NCI-H1417 (cell line): ENCODE measurements at places on chromosomes 7 and 10.

- DNase-seq: peak; percentile 45
These were observed 1.5 kb downstream of the C1QL3 start for GRCh38 chr10:16519908-16520861.

- DNase-seq: no peak
These were observed 1.2 kb downstream of the DLG5 start for GRCh38 chr10:77925410-77925794.

DNA sequence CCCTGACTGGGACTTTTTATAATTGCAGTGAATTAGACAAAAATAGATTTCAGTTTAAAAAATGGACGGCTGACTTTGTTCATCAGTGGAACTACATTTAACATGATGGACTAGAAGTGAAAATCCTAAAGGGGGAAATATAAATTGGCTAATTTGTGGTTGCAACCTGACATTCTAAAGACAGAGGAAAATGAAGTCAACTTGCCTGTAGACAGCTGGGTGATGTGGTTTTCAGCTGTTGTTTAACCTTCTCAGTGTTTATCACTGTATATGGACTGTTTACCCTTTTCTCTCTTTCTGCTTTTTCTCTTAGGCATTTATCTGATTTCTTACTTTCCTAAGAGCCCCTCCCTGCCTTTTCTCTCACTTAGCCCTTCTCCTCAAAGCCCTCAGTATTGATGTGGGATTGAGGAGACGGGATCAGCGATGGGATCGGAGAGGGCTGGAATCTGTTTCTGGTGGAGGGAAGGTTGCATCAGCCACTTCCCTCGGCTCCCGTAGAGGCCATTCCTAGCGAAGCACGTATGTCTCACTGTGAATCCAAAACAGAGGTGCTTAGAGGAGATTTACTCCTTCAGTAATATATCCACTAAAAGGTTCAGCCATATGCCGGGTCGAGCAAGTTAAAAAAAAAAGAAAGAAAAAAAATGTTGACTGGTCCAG lies 109.0 kb upstream of the KLF6 start:
- no peak for DNase-seq

DNA sequence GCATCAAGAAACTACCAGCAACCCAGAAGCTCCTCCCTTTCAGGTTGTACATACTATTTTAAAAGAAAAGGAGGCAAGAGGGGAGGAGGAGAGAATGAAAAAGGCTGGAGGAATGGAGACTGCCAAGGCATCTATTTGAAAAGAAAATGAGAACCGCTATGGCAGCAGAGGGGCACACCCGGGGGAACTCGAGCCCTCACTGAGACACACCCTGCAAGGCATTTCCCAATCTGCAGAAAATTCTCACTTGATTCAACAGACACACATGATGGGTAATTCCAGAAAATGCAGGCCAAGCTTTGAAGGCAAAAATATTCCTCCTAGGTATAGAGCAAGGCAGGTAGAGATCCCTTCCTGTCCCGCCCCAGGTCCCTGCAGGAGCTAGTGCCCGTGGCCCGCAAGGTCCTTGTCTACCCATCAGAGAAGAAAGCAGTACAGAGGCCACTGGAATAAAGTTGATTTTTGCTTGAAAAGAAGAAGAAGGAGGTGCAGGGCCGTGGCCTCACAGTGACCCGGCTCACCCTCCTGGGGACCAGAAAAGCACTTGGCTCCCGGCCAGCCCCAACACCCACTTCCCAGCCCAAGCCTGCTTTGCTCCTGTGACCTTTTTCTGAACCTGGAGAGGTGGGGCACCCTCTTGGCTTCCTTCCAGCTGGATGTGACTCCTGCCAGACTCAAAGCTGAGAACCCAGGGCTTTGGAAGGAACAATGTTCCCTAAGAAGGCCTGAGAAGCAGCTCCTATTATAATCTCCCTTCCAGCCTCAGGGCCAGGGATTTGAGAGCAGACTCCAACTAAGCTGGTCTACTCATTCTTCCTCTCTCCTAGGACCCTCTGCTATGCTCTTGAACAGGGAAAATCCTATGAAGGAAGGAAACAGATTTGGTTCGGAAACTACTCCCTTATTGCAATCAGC lies 6.2 kb upstream of the PIK3CG start:
- peak; percentile 47 for DNase-seq

DNA sequence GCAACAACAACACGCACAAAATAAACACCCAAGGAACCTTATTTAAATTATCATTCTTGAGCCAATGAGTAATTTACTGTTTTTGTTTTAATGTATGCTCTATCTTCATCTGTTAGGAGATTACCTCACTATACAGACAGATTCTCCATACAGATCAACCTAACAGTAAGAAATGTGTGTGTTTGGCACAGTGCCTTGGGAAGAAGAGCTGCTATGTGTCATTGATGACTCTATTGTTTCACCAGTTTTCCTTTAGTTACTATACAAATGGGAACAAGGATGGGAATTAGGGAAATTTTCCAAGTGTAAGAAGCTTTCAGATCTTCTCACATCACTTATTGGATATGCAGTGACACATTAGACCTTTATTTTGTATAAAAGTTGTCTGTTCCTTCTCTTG lies 640.3 kb downstream of the NRG3 start:
- no peak for DNase-seq

GRCh38 chr7:102042016-102042656 lies 224.7 kb downstream of the CUX1 start:
- DNase-seq: no peak

DNA sequence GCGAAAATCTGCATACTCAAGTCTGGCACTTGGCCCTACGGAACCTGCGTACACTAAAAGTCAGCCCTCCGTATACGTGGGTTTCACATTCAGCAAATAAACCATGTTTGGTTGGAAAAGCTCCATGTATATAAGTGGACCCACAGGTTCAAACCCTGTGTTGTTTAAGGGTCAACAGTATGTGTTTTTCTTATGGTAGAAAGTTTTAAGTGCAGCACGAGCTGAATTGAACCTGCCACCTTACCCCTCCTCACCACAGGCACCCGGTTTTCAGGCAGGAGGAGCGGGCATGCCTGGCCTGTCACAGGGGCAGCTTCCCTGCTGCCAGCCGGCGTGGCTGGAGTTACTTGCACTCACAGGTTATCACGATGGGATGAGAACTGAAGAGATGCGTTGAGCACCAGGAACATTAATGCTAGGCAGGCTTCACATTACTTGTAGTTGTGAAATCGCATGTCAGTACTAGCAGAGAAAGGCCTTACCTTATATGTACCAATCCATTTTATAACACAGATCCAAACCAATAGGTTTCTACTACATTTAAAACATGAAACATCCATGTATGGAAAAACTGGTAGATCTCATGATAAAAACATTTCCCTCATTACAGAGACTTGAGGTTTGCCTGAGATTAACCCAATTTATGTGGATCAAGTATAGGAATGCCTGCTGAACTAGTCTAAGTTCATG lies 12.9 kb downstream of the INSIG1 start:
- DNase-seq: no peak

GRCh38 chr10:84084342-84084741 lies 55.0 kb upstream of the GHITM start:
- no peak for DNase-seq

DNA sequence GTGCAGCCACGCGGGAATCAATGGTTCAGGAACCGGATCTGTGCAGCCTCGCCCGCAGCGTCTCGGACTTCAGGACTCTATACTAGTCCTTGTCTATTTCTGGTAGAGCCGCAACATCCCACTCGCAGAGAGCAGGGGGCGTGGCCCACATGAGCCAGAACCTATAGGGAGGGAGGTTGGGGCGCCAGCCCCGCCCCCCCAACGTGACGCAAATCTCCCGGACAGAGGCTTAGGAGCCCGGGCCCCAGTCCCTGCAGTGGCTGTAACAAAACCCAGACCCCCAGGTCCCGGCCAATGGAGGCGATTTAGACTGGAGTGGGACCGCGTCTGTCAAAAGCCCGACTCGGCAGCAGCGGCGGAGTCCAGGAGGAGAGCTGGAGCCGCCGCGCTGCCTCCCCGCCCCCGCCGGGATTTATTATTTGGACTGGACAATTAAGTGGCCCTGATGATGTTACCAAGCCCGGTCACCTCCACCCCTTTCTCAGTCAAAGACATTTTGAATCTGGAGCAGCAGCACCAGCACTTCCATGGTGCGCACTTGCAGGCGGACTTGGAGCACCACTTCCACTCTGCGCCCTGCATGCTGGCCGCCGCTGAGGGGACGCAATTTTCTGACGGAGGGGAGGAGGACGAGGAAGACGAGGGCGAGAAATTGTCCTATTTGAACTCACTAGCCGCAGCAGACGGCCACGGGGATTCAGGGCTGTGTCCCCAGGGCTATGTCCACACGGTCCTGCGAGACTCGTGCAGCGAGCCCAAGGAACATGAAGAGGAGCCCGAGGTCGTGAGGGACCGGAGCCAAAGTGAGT lies at the start of gene NKX2-3:
NKX2-3 (plus strand) TSS at position 256 of the 809 bp plus-strand sequence; CDS start at position 446, 190 bp downstream.
- no peak for DNase-seq

DNA sequence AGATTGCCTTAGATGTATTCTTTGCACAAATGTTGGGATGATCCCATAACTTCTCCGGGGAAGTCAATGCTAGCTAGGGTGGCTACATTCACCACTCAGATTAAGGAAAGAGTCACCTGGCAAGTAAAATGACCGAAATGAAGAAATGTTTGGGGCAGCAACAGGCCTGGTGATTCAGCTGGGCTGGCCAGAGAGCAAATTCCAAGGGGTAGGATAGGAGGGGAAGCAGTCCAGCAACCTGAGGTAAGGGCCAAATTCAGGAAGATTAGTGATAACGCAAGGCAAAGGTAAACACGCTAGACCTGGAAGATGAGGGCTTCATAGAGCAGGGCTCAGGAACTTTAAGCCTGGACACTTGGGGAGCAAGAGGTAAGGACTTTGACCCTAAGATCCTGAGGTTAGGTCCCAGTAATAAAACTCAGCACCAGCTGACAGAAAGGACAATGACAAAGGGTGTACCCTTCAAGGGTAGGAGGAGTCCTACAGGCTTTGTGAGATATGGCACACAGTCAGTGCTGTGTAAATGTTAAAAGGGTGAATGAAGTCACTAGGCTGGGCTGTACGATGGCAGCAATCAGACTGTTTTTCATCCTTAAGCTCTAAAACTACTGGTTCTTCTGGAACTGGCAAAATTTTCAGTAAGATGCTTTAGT lies 22.7 kb upstream of the SMNDC1 start:
- no peak for DNase-seq

GRCh38 chr7:69739931-69740431 lies 141.7 kb downstream of the AUTS2 start:
- DNase-seq: peak; percentile 62

GRCh38 chr7:129780257-129780973 lies 168.9 kb downstream of the NRF1 start:
- DNase-seq: peak; percentile 97

- DNase-seq: no peak
These were observed 146.1 kb downstream of the ADRA2A start for GRCh38 chr10:111222961-111223360.

DNA sequence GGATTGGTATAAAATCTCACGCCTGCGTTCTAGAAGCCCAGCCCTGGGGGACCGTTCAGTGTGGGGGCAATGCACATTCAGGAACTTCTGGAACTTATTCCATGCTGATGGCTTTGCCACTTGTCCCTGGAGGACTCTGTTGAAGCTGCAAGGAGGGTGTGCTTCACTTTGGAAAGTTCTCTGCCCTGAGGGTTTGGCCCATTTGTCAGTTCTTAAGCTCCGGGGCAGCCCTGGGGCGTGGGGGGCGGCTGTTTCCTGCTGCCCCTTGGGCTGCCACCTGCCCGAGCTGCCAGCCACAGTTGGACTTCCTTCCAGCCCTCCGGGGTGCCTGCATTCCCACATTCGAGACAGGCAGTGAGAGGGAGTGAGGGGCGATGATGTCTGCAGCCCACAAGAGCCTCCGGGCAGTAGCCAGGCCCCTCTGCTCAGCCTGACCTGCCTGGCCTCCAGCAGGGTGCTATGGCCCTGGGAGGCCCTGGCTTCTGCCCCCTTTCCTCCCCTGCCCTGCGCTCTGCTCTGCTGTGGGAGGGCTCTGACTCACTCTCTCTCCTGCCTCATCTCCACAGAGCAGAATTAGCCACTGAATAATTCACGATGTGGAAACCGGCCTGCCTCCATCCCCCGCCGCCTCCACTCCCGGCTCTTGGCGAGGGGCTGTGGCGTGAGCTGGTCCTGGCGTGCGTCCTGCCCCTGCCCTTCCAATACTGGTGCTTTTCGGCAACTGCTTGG lies 1.9 kb downstream of the TTYH3 start:
- no peak for DNase-seq

- DNase-seq: no peak
These were observed 34.3 kb downstream of the HTRA1 start for GRCh38 chr10:122495406-122496340.

DNA sequence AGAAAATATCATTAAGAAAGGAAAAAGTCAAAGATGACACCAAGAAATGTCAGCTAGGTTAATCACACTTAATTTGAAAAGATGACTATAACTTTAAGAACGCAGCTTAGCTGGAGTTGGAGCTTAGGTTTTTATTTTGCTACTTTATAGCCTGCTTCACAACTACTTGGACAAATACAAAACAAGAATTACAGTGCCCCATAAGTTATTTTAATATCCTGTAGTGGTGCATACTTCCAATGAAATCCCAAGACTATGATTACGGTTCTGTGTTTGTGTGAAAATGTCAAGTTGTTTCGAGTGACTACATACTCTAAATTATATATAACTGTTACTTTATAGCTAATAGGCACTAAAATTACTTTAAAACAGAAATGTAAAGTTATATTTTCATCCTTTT lies 244.6 kb upstream of the MGMT start:
- DNase-seq: no peak

DNA sequence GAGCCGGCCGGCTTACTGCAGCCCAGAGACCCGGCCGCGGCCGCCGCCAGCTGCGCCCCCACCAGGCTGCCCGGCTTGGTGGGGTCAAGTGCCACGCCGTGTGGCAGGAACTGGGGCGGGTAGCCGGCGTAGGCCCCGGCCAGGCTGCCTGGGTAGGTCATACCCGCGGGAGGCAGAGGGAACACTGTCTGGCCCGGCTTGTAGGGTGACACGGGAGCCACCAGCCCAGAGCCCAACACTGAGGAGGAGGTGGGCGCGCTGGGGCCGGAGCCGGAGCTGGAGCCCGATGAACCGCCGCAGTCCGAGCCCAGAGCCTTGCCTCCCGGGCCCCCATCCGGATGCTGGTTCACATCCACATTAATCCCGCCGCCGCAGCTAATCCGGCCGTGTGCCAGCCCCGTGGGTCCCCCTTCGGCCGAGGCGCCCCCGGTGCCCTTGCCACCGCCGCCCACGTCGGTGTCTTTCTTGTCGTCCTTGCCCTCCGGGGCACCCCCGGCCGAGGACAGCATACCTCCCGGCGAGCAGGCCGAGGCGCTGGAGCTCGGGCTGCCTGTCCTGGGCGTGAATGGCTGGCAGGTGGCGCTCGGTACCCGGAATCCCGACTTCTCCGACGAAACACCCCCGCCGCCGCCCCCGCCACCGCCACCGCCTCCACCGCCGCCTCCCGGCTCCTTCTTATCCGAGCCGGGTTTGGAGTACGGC lies 2.0 kb downstream of the ZNF503 start:
- peak; percentile 52 for DNase-seq
